Right cardiac atrium (tissue), 5 donors: ENCODE measurements at places on chromosomes 16 and 17. TPM values are rescaled to one million over a fixed set of nuclear protein-coding genes. Genes with fewer than 3 reads are reported as not detected.

GRCh38 chr16:74605746-74606520 is 981 bp downstream of the GLG1 start:
- DNase-seq = no peak

DNA sequence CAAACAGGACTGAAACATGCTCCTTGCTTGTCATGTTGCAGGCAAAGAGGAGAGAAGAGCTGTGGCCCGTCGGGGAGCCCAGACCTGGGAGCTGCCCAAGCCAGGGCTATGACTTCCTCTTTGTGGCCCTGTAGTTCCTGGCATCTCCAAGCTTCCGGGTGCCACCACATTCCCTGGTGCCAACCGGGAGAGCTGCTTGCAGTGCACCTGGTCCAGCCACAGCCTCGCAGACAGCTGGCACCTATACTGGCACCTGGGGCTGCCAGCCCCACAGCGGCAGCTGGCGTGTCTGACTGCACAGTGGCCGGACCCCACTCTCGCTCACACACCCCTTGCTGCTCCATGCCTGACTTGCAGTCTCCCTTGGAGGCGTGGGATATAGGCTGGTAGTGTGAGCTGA is 37.1 kb upstream of the FOXJ1 start:
- no peak for DNase-seq

DNA sequence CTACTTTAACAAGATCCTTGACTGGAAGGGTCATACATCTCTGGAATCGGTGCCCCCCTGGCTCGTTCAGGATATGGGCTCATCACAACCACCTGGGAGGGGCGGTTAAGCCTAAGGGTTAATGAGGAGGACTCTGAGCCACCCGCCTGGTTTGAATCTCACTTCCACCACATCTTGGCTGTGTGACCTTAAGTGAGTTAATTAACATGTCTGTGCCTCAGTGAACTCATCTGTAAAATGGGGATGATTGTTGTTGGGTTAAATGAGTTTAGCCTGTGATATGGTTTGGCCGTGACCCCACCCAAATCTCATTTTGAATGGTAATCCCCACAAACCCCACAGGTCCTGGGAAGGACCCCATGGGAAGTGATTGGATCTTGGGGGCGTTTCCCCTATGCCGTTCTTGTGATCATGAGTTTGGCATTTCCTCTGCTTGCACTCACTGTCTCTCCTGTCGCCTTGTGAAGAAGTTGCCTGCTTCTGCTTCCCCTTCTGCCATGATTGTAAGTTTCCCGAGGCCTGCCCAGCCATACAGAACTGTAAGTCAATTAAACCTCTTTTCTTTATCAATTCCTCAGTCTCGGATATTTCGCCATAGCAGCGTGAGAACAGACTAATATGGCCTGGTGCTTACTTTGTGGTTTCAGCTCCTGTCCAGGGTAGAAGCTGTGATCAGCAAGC is 214.0 kb upstream of the CIBAR2 start:
- DNase-seq = no peak

GRCh38 chr16:8931859-8932258 is 31.8 kb downstream of the USP7 start:
- peak; percentile 86 for DNase-seq

GRCh38 chr16:4762205-4762604 is 4.8 kb downstream of the ZNF500 start:
- no peak for DNase-seq

- DNase-seq = peak; percentile 10
Measured at GRCh38 chr16:2753733-2754020, 1.2 kb downstream of the SRRM2 start.

- peak; percentile 17 for DNase-seq
Measured at GRCh38 chr16:31006086-31006385, 4.4 kb downstream of the STX1B start.

GRCh38 chr17:34663714-34664113 is 84.3 kb downstream of the TMEM132E start:
- no peak for DNase-seq

DNA sequence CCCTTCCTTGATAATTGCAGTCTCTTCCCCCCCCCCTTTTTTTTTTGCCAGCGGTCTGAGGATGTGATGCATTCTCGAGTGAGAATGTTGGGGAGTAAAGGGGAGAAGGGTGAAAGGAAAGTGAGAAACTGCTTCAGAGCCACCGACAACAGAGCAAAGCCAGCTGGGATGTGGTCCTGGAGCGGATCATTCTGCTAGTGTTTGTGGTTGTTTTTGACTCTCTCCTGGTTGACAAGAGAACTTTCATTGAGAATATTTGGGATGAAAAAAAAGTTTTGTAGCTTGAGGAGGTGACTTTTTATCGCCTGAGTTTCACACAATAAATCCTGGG is 1.3 kb downstream of the NF1 start:
- no peak for DNase-seq

- peak; percentile 82 for DNase-seq
Measured at GRCh38 chr17:7929158-7930023, at the start of gene KCNAB3. Gene KCNAB3, minus strand, starts transcription at chr17:7929856. Its CDS starts 421 bp downstream, at chr17:7929435.

DNA sequence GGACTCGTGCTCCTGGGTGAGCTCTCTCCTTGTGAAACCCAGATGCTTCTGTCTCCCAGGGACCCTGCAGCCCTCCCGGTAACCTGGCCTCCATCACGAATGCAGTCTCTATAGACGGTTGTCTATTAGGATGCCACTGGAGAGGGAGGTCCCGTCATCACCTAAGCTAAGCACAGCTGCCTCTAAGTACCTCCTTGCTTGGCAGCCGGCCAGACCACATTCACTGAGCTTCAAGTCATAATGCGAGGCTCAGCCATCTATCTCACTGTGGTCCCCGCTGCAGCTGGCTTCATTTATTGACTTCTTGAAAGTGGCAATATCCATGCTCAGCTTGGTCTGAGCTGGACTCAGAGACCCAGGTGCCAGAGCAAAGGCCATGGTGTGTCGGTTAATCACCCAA is 74.5 kb upstream of the HSBP1 start:
- no peak for DNase-seq

DNA sequence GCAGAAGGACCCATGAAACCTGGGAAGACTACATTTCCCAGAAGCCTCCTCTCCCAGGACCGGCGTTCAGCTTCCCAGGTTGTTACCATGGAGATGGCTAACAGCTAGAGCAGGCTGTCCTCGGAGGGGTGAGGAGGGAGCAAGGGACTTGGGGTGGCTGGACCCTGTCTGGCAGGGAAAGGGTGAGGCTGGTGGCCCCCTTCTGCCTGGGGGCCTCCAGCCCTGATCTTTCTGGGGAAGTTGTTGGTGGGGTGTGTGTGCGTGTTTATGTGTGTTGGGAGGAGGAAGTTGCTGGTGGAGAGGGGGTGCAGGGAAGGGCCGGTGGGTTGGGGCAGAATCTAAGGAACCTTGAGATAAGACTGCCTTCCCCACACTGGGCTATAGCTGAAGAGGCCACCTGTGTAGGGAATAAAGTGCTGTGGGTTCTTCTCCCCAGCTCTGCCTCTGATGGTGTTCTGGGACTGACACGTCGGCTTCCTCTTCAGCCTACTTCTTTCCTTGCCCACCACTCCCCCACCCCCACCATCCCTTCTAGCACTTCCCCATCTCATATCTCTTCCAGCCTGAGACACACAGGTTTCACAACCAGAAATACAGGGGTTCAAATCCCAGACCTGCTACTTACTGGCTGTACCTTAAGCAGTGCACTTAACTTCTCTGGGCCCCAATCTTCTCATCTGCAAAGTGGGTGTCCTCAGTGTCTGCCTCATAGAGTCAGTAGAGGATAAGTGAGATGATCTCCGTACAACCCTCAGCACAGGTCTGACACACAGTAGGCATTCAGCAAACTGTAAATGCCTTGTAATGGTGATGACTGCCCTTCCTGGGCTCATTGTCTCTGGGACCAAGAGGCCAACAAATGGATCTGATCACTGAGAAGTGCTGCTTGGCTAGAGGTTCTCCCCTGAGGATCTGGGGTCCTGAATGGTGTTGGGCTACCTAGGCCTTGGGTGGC is at the start of gene DRC7:
Gene DRC7, plus strand, starts transcription at position 82 of the 955 bp plus-strand sequence. CDS start 3,144 bp downstream, outside the sequence.
- peak; percentile 55 for DNase-seq

DNA sequence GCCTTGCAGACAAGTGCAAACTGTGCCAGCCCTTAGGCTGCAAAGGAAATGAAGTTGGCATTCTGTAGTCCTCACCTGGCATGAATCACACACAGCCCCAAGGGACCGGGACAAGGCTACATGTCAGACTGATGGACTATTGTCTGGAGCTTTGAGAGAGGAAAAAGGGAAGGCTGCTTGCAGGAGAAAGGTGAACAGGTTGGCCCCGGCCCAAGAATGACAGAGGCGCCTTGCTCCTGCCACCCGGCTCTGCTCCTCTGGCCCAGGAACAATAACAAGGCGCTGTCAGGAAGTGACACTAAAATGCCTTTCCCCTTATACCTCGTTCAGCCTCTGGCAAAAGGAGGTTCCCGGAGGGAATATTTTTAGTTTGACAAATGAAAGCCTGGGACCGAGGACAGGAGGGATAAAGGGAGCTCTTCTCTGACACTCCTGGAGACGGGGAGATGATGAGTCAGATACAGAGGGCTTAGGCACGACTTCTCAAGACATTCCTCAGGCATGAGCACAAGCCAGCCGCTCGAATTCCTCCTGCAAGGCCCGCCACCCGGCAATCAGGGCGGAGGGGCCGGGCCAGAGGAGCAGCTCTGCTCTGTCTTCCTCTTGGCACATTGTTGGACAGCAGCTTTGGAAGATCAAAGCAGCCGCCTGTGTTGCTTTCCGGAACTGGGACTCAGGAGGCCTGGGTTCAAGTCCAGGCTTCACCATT is 105.8 kb downstream of the NOG start:
- peak; percentile 62 for DNase-seq

GRCh38 chr17:7561589-7562207 is at the start of gene SENP3:
Gene SENP3, plus strand, starts transcription at chr17:7561919. Its CDS starts 1,158 bp downstream, at chr17:7563077.
- peak; percentile 97 for DNase-seq

DNA sequence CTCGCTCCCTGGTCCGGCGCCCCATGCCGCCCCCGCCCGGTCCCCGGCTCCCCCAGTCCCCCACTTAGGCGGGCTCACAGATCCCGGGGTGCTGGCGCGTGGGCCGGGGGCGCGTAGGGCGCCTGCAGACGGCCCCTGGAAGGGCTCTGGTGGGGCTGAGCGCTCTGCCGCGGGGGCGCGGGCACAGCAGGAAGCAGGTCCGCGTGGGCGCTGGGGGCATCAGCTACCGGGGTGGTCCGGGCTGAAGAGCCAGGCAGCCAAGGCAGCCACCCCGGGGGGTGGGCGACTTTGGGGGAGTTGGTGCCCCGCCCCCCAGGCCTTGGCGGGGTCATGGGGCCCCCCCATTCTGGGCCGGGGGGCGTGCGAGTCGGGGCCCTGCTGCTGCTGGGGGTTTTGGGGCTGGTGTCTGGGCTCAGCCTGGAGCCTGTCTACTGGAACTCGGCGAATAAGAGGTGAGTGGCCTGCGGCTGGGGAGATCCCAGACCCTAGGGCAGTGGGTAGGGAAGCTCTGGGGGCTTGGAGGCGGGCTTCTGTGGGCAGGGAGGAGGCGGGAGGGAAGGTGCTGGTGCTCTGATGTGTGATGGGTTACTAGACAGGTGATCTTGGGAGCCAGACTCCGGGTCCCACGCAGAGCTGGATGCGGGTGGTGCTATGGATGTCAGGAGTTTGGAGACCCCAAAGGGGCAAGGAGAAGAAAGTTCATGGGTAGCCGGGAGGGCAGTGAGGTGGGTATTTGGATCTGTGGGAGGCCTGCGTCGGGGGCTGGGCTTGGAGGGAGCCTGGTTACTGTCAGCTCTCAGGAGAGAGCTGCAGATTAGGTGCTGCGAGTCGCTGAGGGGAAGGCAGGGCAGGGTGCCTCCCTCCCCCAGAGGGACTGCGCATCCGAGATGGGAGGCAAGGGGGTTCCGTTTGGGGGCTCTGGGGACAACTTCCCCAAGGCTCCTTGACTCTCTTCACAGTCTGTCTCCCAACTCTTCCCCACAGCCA is 560 bp downstream of the EFNB3 start:
- DNase-seq = no peak

DNA sequence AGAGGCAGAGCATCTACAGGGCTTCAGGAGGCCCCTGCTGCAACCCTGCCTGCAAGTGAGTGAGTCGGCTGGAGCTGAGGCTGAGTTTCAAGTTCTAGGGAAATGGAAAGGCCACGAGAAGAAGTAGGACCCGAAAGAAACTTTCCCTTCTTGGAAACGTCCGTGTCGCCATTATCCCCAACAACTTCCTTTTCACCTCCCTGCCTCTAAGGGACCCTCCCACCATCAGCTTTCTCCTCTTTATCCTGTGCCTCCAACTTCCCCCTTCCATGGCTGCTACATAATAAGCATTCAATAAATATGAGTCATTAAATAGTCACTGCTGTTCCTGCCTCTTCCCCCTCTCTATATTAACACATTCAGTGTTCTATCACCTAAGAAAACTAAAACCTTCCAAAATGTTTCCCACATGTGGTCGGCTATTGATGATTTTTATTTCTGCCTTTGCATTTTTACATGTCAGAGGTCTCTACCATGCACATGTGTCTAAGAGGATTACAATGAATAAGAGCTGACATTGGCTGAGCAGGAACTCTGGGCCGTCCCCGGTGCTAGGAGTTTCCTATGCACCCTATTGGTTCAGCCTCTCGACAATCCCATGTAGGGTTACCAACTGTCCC is 115.9 kb upstream of the TNRC6C start:
- no peak for DNase-seq

DNA sequence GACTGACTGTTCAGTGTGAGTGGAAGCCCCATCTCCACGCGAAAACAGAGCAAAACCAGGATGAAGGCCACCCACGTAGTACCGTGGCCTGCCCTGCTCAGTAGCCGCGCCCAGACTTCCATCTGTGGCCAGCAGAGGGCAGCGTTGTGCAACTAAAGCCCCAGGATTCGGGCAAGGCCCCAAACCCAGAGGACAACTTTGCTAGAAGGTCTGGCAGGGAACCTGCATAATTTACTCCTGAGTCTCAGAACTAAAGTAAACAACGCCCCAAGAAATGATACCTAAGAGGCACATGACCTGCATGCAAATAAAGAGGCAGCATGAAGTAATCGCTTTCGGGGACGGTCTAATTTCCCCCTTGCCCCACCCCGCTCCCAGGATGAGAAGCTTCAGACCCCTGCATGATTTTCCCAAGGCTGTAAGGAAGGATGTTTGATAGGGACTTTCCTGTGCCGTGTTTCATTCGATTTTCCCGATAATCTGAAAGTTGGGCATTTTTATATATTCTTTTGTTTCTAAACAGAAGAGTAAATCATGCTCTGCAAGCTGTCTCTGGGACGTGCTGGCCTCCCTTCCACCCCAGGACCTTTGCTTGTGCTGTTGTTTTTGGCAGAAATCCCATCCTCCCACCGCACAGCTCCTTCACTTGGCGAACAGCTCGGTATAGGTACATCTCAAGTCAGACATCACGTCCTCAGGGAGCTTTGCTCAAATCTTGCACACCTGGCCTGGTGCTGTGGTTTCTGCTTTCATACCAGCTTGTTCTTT is 18.6 kb downstream of the HSBP1 start:
- DNase-seq = peak; percentile 83

Gene TCAP
- 4,928 TPM for polyA plus RNA-seq

Gene PRR35
- polyA plus RNA-seq = not detected

Gene FNDC8
- not detected for polyA plus RNA-seq

Gene KCNG4
- not detected for polyA plus RNA-seq

Gene CYBA
- 84.2 TPM for polyA plus RNA-seq

Gene SLC47A1
- 0.77 TPM for polyA plus RNA-seq

Gene ZP2
- not detected for polyA plus RNA-seq

Gene NOL11
- polyA plus RNA-seq = 27.7 TPM

Gene SLFN14
- not detected for polyA plus RNA-seq

Gene KRT33A
- polyA plus RNA-seq = not detected
